ENCODE measurements at places on chromosomes 12 and 14.

GRCh38 chr14:91363776-91364523 is 53.7 kb downstream of the CCDC88C start:
- H3K4me1 ChIP-seq: peaks cover 25% of the 10 kb centered on the region
- H3K27me3 ChIP-seq: no peaks in the 10 kb centered on the region
- no peak overlapping the region for H3K4me3 ChIP-seq
- H3K27ac ChIP-seq: no peak overlapping the region
- DNase-seq: no peak
- peaks cover 6% of the 10 kb centered on the region for H3K36me3 ChIP-seq

DNA sequence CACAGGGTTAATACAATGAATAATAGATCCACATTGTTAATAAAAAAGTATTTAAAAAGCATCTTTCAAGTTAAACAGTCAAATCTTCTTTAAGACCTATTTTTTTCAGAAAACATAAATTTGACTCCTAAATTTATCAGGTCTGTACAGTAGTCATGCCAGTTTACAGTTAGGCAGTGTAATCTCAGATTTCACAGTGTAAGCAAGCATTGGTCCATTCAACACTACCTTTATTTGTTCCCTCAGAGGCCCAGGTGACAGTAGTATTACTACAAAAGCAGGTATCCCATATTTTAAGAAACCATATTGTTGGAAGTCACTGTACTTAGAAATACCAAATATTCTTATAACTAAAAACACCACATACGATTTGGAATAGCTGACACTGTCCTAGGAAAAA is 6.1 kb downstream of the ATP2B1 start:
- no peaks in the 10 kb centered on the region for H3K27me3 ChIP-seq
- DNase-seq: no peak
- H3K4me1 ChIP-seq: peaks cover 37% of the 10 kb centered on the region
- H3K27ac ChIP-seq: no peak overlapping the region

GRCh38 chr12:106732890-106733289 is 41.6 kb upstream of the RIC8B start:
- no peak overlapping the region for H3K4me3 ChIP-seq
- H3K36me3 ChIP-seq: no peaks in the 10 kb centered on the region
- H3K27me3 ChIP-seq: no peaks in the 10 kb centered on the region
- DNase-seq: no peak

DNA sequence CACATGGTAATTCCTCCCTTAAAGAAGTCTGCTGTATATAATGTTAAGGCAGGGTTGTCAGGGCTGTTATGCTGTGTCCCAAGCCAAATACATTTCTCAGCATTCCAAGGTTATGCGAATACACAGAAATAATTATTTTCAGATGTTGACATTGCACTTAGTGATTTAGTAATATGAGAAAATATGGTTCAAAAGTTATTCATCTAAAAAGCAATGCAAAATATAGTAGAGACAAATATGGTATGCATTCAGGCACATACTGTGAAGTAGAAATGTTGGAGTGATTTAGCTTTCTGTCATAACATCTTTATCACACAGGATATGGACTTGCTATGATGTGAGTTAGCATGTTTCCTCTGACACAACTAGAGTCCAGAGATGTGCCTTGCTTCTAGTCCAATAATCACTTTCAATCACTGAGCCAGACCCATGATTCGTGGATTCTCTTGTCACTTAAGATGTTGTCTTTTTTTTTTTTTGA is 70.0 kb downstream of the PDE3A start:
- H3K27me3 ChIP-seq: no peaks in the 10 kb centered on the region
- H3K36me3 ChIP-seq: no peaks in the 10 kb centered on the region
- DNase-seq: no peak

DNA sequence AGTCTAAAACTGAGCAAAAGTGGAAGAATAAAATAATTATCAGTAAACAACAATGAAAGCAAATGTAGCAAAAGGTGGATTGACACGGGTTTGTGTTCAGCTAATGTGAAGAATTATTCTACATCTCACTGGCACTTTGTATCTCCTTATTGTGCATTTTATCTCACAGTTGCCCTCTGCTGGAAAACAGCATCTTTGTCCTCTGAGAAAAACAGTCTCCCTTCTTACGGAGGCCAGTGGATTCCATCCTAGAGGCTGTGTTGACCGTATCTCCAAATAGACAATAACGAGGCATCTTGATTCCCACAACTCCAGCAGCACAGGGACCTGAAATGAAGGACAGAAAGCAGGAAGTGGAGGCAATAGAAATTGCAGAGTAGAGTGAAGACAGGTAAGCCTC is 51.3 kb upstream of the PLBD1 start:
- H3K4me1 ChIP-seq: peaks cover 7% of the 10 kb centered on the region
- no peaks in the 10 kb centered on the region for H3K27me3 ChIP-seq
- H3K36me3 ChIP-seq: no peaks in the 10 kb centered on the region
- no peak overlapping the region for H3K4me3 ChIP-seq
